ENCODE measurements at places on chromosomes 6 and 20.

DNA sequence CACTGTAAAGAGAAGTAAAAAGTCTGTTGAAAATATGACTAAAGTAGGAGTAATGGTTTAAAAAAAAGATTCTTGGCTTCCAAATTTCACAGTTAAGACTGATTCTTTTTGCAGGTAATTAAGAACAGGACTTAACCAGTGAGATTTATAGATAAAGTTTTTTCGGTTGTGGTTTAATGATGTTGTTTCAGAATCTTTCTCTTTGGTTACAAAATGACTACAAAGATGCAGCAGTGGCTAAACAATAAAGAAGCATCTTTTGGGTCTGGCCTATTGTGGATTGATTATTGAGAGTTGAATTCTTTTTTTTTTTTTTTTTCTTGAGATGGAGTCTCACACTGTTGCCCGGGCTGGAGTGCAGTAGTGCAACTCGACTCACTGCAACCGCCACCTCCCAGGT, 109.7 kb downstream of the AKAP7 start:
- DNase-seq, result no peak

DNA sequence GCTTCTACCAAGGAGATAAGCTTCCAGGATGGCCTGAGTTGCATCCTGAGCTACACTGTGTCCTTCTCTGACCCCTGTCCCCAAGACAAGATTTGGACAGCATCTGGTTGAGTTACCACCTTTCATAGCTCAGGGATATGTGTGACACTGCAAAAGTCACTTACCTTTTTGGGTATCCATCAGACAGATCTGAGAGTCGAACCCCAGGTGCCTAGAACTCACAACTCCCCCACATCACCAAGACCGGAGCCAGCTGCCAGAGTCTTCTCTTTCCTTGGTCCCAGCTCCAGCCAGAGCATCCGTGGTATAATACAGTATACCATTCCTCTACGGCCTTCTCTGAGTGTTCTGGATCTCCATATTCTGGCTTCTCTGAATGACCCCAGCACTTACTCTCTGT, 133.0 kb downstream of the CD83 start:
- DNase-seq, result no peak

GRCh38 chr6:169069356-169069755, 184.3 kb downstream of the THBS2 start:
- DNase-seq, result no peak

GRCh38 chr20:50417023-50417329, 93.2 kb upstream of the PTPN1 start:
- no peak for DNase-seq

GRCh38 chr6:46331461-46331860, 159.8 kb downstream of the RCAN2 start:
- no peak for DNase-seq

GRCh38 chr20:925516-925915, 9.4 kb upstream of the ANGPT4 start:
- DNase-seq, result no peak

DNA sequence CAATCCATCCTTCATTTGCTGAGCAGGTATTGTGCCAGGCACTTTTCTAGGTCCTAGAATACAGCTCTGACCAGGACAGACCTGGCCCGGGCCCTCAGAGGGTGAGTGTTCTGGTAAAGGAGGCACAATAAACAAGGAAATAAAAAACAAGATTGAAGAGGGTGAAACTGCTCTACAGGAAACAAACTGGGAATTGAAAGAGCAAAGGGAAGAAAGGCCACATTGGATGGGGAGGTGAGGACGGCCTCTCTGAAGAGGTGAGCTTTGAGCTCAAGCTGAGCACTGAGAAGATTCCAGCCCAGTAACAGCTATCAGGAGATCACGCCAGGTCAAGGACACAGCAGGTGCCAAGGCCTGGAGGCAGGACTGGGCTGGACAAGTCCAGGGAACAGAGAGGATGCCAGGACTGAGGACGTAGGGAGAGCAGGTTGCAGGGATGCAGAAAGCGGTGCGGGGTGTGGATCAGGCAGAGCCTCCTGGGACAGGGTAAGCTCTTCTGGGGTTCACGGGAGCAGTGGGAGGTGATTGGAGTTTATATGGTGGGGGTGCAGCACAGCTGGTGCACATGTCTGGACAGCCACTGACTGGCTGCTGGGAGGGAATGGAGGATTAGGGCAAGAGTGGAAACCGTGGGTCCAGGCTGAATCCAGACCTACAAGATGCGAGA, 433.3 kb downstream of the PREX1 start:
- DNase-seq, result no peak

GRCh38 chr6:137175157-137175867, 1.9 kb upstream of the IL22RA2 start:
- DNase-seq, result no peak

DNA sequence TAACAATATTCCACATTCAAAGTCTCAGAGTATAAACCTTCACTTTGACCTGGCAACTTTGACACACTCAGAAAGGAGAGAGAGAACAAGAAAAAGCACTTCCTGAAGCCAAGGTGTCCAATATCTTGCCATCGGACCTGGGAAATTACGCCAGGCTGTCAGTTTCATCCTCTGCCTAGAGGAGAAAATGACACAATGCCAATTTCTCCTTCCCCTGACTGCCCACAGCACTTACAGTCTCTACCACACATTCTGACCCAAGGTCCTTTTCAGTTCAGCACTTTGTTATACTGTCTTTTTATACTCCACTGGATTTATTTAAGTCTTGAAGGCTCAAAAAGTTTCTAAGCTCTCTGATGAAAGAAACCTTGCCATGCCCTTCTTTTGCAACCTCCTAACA, 250.4 kb downstream of the GMPR start:
- no peak for DNase-seq

- DNase-seq, result no peak
Measured at GRCh38 chr6:160781298-160781697, 79.3 kb downstream of the PLG start.

GRCh38 chr20:50187403-50188051, 3.1 kb upstream of the CEBPB start:
- no peak for DNase-seq

GRCh38 chr20:17614812-17615644, 45.2 kb downstream of the DSTN start:
- no peak for DNase-seq

DNA sequence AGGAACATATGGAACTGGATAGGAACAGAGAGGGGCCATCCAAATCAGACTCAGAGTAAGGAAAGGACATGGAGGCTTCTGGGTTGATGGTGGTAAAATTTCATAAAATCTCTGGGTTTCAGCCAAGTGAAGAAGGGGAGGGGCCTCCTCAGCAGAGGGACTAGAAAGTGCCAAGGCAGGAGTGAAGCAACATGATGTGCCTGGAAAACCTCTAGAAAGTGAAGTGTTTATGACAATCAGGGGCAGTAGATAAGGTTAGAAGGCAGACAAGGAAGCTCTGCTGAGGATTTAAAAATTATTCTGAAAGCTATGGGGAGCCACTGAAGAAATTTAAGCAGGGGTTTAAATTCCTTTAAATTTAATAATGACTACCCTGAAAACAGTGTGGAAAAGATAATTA, 126.0 kb upstream of the TENT5A start:
- DNase-seq, result no peak

GRCh38 chr6:27260836-27261375, 13.4 kb downstream of the PRSS16 start:
- DNase-seq, result no peak

- no peak for DNase-seq
Measured at GRCh38 chr6:75206576-75207342, 906 bp upstream of the COL12A1 start.

DNA sequence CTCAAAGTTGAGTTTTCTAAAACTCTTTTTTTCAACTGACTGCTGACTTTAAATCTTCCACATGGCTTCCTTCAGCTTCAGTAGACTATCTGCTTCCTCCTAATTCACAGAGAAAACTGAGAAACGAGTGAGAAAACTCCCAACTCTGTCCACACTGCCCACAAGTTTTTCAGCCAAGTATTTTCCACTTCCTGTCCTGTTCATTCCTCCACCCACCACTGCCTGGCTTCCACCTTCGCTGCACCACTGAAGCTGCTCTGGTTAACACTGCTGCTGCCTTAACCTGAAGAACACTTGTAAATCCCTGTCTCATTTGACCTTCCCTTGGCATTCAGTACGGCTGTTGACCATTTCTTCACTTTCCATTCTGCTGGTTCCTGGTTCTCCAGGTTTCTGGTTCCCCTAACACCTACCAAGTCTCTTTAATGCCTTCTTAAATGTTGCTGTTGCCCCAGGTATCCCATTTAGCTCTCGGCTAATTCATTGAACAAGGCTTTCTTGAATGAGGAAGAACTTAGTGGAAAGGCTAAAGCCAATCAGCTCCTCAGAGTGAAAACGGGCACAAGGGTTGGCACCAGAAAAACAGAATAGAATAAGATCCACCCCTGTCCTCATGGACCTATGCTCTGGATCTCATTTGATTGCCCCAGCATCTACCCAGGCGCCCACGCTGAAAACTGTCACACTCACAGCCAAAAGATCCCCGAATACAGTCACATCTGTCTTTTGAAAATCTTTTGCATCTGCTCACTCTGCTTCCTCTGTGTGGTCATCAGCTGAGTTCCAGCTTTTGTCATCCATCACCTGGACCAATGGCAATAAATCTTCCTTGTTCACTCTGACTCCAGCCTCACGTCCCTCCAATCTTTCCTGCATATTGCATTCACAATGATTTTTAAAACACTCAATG, 104.4 kb upstream of the TAB2 start:
- no peak for DNase-seq

- no peak for DNase-seq
Measured at GRCh38 chr6:43070028-43070632, 6.0 kb upstream of the PTK7 start.

GRCh38 chr20:50120935-50121693, 8.2 kb upstream of the UBE2V1 start:
- peak; percentile 27 for DNase-seq

Measured in stimulated activated CD4-positive, alpha-beta T cell treated with anti-CD3 and anti-CD28 coated beads, Interleukin-15, amount 100 ng/mL, for 1 hour (primary cell).